T-helper 17 cell (primary cell): ENCODE measurements at places on chromosomes 5 and 9.

GRCh38 chr5:97046270-97046982, 96.0 kb downstream of the LIX1 start:
- DNase-seq: no peak

GRCh38 chr5:35561396-35561795, 56.3 kb upstream of the SPEF2 start:
- no peak for DNase-seq

- DNase-seq: no peak
Observed at GRCh38 chr9:73643379-73644013, 491.8 kb downstream of the ANXA1 start.

- no peak for DNase-seq
Observed at GRCh38 chr9:131982671-131983239, 96.9 kb downstream of the MED27 start.

GRCh38 chr9:120326049-120326693, 253.8 kb downstream of the CDK5RAP2 start:
- no peak for DNase-seq

DNA sequence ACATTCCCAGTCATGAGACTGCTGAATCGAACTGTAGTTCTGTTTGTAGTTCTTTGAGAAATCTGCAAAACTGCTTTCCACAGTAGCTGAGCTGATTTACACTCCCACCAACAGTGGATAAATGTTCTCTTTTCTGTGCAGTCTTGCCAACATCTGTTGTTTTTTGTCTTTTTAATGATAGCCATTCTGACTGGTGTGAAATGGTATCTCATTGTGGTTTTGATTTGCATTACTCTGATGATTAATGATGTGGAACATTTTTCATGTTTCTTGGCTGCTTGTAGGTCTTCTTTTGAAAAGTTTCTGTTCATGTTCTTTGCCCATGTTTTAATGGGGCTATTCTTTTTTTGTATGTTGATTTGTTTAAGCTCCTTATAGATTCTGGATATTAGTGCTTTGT, 187.3 kb upstream of the TLE4 start:
- no peak for DNase-seq

- DNase-seq: no peak
Observed at GRCh38 chr5:171419688-171420430, 412 bp downstream of the FGF18 start.

DNA sequence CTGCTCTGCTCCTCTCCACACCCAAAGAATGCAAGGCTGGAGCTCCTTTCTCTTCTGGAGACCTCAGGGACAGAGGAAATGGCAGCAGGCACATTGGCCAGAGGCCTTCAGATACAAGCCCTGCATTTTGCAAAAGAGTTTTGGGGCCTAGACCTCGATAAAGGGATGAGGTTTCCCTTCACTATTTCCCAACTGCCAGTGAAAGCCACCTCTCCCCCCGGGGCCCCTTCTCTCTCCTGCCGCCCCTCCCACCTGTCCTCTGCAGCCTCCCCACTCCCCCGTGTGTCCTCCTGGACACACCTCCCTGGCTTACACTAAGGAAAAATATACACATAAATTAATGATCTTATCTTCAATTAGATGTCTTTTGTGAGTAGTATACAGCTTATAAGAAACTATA, 21.3 kb upstream of the LMNB1 start:
- DNase-seq: no peak

GRCh38 chr5:156824800-156825199, 25.3 kb upstream of the PPP1R2B start:
- DNase-seq: no peak
